ENCODE measurements at places on chromosomes 3 and 15.

GRCh38 chr3:118077332-118077731, 957.3 kb downstream of the IGSF11 start:
- no peak for DNase-seq

GRCh38 chr15:86139828-86140227, 60.2 kb downstream of the AGBL1 start:
- DNase-seq = no peak

DNA sequence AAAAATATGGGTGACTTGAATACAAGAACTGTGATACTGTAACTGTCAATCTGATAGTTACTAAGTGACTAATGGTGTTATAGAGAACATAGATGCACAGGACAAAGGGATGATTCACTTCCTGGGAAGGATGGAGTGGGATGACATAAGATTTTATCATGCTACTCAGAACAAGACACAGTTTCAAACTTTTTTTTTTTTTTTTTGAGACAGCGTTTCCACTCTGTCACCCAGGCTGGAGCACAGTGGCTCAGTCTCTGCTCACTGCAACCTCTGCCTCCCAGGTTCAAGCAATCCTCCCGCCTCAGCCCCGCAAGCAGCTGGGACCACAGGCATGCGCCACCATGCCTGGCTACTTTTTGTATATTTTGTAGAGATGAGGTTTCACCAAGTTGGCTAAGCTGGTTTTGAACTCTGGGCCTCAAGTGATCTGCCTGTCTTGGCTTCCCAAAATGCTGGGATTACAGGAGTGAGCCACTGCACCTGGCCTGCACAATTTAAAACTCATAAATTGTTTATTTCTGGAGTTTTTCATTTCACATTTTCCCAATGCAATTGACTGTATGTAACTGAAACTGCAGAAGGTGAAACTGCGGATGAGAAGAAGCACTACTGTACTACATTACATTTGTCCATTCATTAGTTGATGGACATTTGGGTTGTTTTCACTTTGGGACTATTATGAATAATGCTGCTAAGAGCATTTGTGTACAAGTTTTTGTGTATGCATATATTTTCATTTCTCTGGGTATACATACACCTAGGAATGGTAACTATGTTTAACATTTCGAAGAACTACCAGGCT, 40.6 kb downstream of the ADIPOQ start:
- DNase-seq = no peak

GRCh38 chr15:39944726-39945125, 10.8 kb downstream of the EIF2AK4 start:
- DNase-seq = no peak

DNA sequence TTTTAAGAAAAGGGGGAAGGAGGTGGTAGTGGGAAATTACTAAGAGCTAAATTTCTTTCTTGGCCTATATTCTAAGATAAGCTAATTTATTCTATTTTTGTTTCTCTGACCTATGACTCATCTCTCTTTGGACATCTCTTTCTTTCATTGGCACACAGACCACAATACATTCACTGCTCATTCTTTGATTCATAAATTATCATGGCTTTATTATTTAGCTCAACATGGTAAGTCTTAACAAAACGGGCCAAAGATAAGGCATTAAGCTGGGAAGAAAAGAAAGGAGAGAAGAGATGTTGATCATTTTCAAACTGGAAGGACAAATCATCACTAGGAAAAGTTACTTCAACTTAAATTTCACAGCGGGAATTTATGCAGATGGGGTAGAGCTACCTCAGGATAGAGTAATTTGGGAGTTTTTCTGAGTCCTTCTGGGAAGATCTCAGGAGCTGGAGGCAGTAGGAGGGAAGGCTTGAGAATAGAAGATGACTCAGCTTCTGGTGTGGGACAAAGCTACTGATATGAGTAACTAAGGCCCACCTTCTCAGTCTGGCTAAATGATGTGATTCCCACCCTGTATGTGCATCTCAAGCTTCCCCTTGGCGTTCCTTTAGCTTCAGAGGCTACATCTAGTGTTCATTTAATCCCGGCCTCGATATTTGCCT, 7.5 kb upstream of the ALCAM start:
- no peak for DNase-seq

GRCh38 chr3:159340877-159341500, 539.1 kb downstream of the MFSD1 start:
- DNase-seq = no peak

- DNase-seq = no peak
Measured at GRCh38 chr3:170542704-170543103, 43.2 kb downstream of the SLC7A14 start.

DNA sequence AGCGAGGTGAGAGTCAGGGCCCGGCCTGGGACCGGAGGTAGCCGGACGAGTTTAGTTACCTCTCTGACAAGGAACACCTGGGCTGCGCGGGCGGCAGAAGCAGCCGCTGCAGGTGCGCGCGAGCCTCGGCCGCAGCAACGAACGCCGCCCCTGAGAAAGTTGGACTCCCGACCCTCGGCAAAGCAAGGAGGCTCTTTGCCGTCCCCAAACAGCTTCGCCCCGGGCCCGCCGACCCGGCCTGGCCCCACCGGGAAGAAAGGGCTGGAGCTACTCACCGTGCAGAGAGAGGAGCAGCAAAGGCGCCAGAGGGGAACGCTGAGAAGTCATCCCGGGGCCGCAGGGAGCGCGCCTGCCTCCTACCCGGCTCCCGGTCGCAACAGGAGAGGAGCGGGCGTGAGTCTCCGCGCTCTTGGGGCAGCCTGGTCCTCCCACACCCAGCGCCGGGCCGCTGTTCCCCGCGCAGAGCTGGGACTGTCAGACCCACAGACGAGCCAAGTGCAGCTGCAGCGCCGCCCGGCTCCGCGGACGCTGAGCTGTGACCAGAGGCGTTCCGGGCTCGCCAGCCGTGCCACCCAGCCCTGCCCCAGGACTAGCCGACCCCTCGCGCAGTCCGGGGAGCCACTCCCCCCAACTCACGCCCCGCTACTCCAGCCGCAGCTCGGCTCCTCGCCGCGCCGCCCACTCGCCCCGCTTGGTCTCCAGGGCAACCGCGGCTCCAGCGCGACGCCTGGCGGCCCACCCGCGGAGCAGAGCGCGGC, at the start of gene IGSF11:
Gene IGSF11 (minus strand): TSS at position 591 of the 758 bp plus-strand sequence. CDS start 264 bp downstream, at position 327.
- DNase-seq = peak; percentile 94

GRCh38 chr3:42439261-42440115, 29.1 kb upstream of the LYZL4 start:
- no peak for DNase-seq

GRCh38 chr3:14440531-14441239, 38.3 kb downstream of the SLC6A6 start:
- DNase-seq = no peak

- DNase-seq = no peak
Measured at GRCh38 chr3:159907828-159908227, 80.8 kb upstream of the IL12A start.

- DNase-seq = no peak
Measured at GRCh38 chr3:127770671-127771355, 51.5 kb downstream of the MGLL start.

DNA sequence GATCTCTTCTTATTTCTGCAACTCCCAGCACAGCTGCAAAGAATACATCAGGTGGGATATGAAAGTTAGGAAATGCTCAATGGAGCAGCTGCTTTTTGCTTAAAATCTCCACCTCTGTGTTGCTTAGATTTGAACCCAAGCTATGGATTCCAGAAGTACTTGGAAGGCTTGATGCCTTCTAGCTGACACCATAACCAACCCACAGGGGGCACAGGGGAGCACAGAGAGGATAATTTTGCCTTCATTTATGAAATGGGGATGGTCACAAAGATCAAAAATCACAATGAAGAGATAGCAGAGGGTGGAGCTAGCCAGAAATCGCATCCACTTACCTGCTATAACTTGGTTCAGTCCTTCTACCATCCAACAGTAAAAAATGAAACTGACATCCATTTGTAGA, 75.7 kb downstream of the DUT start:
- no peak for DNase-seq

GRCh38 chr3:98329392-98330124, 24.1 kb upstream of the OR5K4 start:
- DNase-seq = peak; percentile 50

DNA sequence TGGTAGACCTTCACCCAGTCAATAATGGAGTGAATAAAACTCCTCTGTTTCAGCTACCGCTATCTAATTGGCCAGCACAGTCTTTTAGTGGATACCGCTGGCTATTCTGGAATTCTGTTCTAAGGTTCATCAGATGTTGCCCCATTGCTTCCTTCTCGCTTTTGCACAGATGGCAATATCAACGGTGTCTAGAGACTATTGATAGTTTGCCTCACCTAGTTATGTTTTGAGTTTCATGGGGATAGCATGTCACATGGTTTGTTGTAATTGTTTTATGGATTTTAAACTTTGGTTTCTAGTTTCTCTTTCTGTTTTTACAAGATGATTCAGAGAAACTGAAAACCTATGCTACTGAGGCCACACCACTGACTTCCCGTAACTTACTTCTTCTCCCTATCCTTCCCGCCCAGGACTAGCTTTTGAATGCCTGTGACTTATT, 2.0 kb downstream of the XRN1 start:
- DNase-seq = no peak

GRCh38 chr15:31020542-31020941, 29.1 kb upstream of the MTMR10 start:
- no peak for DNase-seq

DNA sequence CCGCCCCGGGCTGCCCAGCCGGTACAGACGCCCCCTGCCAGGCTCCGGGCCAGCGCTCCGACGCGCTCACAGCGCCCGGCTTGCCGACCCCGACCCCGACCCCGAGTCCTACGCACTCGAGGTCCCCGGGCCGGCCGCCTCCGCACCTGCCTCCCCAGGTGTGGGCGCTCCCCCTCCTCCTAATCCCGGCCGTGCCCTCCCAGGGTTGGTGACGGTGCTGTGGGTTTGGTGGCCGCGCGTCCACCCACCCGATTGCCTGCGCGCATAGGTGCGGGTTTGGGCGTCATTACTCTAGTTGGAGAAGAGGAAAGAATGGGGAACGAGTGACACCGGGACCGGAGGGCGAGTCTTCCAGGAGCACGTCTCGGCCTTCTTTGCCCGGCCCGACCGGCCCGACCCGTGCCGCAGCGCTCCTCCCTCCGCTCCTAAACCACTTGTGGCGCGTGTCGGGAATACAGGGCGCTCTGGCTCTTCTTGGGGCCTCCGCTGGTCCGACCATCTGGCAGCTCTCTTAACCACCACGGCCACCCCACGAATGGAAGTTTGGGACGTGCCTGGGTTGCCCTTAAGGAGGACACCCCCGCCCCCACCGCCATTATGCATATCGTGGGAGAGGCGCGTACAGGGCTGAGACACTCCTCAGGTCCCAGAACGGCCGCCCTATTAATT, 810 bp upstream of the THRB start:
- peak; percentile 85 for DNase-seq

DNA sequence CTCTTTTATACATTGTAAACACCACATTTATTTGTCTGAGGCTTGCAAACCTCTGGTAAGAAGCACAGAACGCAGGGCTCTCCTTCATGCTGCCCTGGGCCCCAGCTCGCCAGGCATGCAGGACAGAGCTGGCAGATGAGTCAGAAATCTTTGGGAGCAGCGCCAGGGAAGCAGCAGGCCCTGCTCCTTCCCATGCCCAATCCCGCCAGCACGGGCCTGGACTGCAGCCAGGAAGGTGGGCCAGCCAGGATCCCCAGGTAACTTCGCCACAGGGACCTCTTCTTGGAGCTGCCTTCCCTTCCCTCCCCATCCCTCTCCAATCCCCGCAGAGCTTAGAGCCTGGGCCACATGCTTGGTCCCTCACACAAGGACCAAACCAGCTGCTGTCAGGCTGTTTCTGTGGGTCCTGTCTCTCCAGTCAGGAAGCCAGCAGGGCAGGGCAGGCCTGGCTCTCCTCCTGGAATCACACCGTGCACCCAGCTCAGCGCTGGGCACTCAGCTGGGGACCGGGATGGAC, 8.8 kb downstream of the STOML1 start:
- no peak for DNase-seq

DNA sequence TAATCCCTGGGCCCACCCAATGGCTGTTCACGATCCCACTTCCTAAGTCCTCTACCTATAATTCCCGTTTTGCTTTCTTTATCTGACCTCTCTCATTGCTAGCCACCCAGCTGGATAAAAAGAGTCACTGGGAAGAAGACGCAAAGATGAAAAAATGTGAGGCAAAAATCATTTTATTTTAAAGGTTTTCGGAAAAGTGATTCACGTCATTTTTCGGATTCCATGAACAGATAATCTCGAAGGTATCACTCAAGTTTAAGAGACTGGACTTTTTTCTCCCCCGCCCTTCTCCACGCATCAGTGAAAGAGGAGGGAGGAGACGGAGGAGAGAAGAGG, 266.6 kb downstream of the CGGBP1 start:
- no peak for DNase-seq

GRCh38 chr15:96448923-96449322, 118.4 kb downstream of the NR2F2 start:
- DNase-seq = no peak

DNA sequence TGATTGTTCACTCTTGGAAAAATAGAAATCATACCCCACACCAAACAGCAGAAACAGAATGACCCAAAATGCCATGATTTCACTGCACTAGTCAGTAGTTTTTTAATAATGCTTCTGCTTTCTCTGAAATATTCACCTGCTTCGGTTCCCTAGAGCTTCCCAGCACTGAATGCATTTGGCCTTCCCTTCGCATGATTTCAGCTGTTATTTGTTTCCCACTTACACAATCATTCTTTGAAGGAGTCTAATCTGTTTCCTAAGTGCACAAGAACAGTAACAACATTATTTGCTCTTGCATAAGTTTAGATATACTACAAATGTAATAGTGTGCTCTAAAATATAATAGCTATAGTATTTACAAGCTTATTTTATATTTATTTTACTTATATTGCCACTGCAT, 178.7 kb downstream of the STAC start:
- no peak for DNase-seq

- DNase-seq = no peak
Measured at GRCh38 chr3:108202080-108202479, 20.1 kb downstream of the IFT57 start.

- no peak for DNase-seq
Measured at GRCh38 chr15:75900577-75900976, 3.1 kb upstream of the FBXO22 start.

GRCh38 chr15:62644216-62644888, 398.2 kb upstream of the TPM1 start:
- no peak for DNase-seq

DNA sequence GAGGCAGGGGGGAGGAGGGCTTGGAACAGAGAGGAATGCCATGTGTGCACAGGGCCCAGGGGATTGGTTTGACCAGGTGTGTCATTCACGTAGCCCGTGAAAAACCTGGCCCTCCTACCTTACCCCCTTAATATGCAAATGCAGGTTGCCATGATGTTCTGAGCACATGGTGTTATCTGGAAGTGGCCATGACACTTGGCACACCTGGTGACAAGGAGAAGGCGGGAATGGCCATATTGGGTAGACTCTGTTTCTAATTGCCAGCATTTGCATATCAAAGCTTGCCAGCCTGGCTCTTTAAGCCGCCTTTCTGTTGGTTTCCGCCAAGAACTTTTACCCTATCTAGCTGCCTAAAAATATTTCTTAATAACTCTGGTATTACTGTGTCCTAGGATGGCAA, 202.1 kb upstream of the DPH6 start:
- no peak for DNase-seq

- DNase-seq = peak; percentile 86
Measured at GRCh38 chr3:127735767-127736693, 63.3 kb downstream of the ABTB1 start.

GRCh38 chr3:52355526-52355925, 39.4 kb downstream of the DNAH1 start:
- no peak for DNase-seq

Data from kidney (tissue), 22 donors.